Right lobe of liver (tissue), 6 donors: ENCODE measurements at places on chromosomes 7 and 10. TPM values are rescaled to one million over a fixed set of nuclear protein-coding genes. Genes with fewer than 3 reads are reported as not detected.

The ZKSCAN5 gene
- 3.0 TPM for total RNA-seq

The CNNM1 gene
- 0.25 TPM for total RNA-seq

The NRCAM gene
- 0.16 TPM for total RNA-seq

The IKZF1 gene
- 4.1 TPM for total RNA-seq

The HPS1 gene
- total RNA-seq, result 41.7 TPM

The PRF1 gene
- total RNA-seq, result 3.7 TPM

The GJD4 gene
- total RNA-seq, result not detected

The EVX1 gene
- total RNA-seq, result not detected

The BRI3 gene
- total RNA-seq, result 137 TPM

The EBF3 gene
- not detected for total RNA-seq

The SLC18A3 gene
- not detected for total RNA-seq
